ENCODE measurements at places on chromosomes 4 and X.

DNA sequence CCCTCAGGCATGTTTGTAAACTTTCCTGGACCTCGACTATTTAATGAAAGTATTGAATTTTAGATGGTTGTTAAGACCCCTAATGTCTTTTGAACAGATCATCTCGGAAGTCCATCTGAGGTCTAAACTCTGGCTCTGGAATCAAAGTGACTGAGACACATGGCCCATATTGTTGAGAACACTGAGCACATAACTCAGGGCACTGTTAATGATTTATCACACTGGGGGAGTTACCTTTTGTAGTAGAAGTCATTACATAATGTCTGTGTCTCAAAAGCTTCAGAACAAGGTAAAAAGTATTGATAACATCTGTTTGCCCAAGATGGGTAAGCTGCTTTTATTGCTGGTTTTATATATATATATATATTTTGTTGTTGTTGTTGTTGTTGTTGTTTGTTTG, 103.4 kb upstream of the HS3ST1 start:
- no peak for DNase-seq

DNA sequence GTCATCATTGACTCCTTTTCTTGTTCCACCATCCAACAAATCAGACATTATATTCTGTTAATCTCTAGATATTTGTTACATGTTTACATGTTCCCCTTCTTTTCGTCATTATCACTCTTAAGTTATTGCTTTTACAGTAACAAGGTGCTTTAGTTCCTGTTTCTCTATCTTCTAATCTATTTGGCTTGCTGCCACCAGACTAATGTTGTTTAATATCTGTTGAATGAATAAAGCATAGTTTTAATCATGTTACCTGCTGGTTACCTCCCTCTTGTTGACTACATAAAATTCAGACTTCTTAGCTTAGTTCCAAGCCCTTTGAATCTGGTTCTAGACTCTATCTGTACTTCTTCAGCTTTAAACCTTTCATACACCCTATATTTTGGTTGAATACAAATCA, 129.8 kb upstream of the TRIM2 start:
- DNase-seq, result no peak

- no peak for DNase-seq
These were observed 3.7 kb upstream of the GPR82 start for GRCh38 chrX:41720125-41720779.

DNA sequence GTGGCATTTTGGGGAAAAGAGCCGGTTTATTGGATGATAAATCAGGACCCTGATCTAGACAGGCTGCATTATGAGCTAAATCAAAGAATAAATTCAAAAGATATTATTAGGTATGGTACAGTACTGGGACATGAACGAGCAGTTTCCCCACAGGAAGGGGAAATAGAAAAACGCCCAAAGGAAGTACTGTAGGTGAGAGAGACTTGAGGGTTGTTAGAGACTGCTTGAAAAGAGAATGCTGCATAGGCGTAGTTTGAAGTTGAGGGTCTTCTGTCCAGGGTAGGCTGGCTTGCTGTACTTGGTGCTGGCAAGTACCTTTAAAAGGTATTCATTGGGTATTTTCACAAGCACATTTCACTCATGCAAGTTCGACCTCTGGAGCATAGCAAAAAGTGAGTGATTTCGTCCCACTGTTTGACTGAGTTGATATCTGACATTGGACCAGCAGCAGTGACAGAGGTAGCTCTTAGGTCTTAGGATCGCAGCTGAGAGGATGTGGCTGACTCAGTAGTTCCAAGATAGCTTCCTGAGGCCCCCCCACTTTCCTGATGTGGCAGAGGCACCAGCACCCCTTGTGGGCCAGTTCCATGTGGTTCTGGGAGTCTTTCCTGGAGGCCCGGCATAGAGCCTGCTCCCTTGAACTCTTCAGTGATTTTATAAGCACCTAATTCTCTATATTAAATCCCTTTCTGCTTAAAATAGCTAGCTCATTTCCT, 64.3 kb downstream of the TMEM131L start:
- no peak for DNase-seq

DNA sequence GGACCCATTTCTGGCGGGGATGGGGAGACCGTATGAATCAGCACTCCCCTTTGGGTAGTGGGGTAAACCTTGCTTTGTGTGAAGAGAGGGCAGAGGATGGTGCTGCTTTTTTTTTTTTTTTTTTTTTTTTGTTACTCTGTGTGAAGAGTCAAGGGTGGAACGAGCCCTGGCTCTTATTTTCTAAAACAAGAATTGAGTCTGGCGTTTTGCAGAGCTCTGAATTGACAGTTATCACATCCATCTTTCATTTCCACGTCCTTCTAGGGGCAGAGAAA, 1.2 kb downstream of the SLAIN2 start:
- no peak for DNase-seq

DNA sequence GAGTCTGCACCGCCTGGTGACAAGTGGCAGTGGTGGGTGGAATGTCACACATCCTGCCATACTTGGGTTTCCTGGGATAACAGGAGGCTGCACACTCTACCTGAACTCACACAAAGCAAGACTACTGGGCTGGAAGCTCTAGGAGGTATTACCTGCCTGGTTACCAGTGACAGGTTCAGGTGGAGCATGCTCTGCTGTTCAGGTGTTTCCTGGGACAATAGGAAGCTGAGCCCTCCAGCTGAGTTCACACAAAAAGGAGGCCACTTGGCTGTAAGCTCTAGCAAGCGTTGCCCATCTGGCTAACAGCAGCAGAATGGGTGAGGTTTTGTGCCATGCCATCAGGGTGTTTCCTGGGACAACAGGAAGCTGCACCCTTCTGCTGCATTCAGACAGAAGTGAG, 17.4 kb upstream of the UGT2B7 start:
- DNase-seq, result no peak

DNA sequence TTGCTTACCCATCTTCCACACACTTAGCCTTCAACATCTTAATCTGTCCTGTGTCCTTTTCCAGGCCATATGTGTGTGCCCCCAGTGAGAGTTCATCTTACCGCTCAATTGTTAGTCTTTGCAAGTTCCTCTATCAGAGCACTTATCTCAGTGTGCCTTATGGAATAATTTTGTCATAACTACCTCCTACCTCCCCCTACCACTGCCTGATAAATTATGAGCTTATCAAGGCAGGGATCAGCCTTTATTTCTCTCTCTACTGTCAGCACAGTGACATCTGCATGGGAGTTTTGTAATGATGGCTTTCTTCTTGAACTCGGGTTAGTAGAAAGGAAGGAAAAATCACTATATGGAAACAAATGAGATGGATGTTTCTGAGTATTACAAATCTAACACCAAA, 53.2 kb downstream of the MTM1 start:
- no peak for DNase-seq

DNA sequence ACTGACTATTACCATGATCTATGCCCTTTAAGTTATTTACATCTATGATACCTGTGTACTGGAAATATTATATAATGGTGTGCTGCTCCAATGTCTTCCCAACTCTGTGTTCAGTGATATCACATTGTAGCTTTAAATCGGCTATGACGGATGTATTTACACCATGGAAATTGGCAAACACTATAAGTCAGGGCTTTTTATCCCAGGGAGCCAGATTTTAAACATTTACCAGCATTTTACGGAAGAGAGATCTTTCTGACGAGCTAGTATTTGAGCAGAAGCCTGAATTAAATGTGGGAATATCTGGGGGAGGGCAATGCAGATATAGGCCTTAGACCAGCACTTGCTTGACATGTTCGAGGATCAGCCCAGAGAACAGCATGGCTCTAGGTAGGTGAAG, 7.7 kb upstream of the PGM2 start:
- no peak for DNase-seq

GRCh38 chrX:10582215-10582733, 38.1 kb downstream of the MID1 start:
- DNase-seq, result no peak

- DNase-seq, result no peak
These were observed 52.7 kb downstream of the AMER1 start for GRCh38 chrX:64152857-64153256.

DNA sequence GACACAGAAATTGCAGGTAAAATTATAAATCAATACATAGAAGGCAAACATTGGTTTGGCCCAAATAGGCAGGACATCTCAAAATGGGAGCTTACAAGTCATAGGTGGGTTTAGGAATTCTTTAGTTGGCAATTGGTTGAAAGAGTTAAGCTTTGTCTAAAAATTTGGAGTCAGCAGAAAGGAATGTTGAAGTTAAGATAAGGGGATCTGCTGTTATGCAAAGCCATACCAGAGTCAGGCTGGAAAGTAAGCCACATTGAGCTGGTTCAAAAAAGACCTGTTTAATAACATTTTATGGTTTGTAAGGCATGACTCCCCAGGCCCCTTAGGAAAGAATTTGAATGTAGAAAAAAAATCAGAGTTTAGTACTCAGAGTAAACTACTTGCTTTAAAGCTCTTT, 92.6 kb downstream of the IL13RA2 start:
- no peak for DNase-seq
